H9 (cell line): ENCODE measurements at places on chromosomes 5 and 9.

- H3K27ac ChIP-seq = no peak overlapping the region
- no peaks in the 10 kb centered on the region for H3K27me3 ChIP-seq
- H3K36me3 ChIP-seq = peaks cover 23% of the 10 kb centered on the region
- no peak overlapping the region for H3K4me3 ChIP-seq
Observed at GRCh38 chr5:3058942-3059341, 307.5 kb upstream of the IRX2 start.

DNA sequence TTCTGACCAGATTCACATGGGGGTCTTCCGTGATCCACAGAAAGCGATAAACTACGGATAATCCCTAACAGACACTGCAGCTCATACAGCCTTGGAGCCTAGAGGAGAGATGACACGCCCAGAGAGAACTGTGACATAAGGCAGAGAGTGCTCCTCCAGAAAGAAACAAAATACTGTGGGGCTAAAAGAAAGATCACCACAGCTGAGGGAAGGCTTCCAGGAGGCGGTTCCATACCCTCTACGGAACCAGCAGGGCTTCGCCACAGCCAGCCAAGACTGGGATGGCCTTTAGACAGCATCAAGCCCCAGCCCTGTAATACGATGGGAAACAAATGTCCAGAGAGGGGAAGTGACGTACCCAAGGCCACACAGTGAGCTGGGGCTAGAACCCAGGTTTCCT lies 19.3 kb downstream of the GPX3 start:
- DNase-seq = no peak
- H3K4me1 ChIP-seq = no peaks in the 10 kb centered on the region; the same call in 1 of the 2 replicates

DNA sequence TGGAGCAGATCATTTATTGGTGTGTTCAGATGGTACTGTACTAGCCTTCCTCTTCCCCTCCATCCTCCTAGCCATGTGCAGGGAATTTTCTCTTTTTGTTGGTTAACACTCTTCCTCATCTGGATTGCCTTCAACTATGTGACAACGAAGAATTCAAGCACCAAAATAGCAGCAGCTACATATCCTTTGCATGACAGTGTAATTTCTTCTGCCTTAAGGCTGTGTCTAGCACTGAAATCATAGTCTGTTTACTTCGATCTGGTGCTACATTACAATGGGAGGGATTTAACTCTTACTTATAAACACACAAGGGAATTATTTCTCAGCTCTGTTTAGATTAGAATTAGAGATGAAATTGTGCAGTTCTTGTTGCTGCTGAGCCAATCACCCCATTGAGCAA lies 260.4 kb downstream of the ARL15 start:
- no peaks in the 10 kb centered on the region for H3K27me3 ChIP-seq
- no peak overlapping the region for H3K27ac ChIP-seq
- DNase-seq = no peak
- H3K4me1 ChIP-seq = no peaks in the 10 kb centered on the region; the same call in 1 of the 2 replicates
- H3K4me3 ChIP-seq = no peak overlapping the region

GRCh38 chr5:149808264-149808982 lies 78.3 kb downstream of the PPARGC1B start:
- H3K4me1 ChIP-seq = peaks cover 6% of the 10 kb centered on the region; the same call in 1 of the 2 replicates
- no peaks in the 10 kb centered on the region for H3K36me3 ChIP-seq
- no peaks in the 10 kb centered on the region for H3K27me3 ChIP-seq
- no peak overlapping the region for H3K4me3 ChIP-seq
- no peak overlapping the region for H3K27ac ChIP-seq
- DNase-seq = no peak

DNA sequence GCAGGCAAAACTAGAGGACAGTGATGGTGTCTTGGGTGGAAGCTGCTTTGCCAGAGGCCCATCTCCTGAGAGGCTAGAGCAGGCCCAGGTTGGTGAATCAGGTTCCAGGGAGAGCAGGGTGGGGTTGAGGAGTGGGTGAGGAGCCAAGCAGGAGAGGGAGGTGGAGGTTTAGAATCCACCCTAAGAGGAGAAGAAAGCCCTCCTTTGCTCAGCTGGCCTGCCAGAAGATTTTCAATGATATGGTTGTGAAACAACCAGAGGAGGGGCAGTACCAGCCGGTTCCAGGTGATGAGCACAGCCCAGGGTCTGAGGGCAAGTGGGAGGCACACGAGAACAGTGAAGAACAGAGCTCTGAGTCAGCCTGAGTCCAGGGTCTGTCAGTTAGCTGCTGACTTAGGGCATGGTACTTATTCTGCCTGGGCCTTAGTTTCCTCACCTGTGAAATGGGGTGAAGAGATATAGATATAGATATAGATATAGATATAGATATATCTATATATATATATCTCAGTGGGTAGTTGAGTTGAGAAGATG lies 17.8 kb downstream of the PPARGC1B start:
- peaks cover 2% of the 10 kb centered on the region for H3K4me1 ChIP-seq
- no peak for DNase-seq
- no peaks in the 10 kb centered on the region for H3K27me3 ChIP-seq
- no peak overlapping the region for H3K27ac ChIP-seq
- no peak overlapping the region for H3K4me3 ChIP-seq
